ENCODE measurements at places on chromosomes 7 and 10.

DNA sequence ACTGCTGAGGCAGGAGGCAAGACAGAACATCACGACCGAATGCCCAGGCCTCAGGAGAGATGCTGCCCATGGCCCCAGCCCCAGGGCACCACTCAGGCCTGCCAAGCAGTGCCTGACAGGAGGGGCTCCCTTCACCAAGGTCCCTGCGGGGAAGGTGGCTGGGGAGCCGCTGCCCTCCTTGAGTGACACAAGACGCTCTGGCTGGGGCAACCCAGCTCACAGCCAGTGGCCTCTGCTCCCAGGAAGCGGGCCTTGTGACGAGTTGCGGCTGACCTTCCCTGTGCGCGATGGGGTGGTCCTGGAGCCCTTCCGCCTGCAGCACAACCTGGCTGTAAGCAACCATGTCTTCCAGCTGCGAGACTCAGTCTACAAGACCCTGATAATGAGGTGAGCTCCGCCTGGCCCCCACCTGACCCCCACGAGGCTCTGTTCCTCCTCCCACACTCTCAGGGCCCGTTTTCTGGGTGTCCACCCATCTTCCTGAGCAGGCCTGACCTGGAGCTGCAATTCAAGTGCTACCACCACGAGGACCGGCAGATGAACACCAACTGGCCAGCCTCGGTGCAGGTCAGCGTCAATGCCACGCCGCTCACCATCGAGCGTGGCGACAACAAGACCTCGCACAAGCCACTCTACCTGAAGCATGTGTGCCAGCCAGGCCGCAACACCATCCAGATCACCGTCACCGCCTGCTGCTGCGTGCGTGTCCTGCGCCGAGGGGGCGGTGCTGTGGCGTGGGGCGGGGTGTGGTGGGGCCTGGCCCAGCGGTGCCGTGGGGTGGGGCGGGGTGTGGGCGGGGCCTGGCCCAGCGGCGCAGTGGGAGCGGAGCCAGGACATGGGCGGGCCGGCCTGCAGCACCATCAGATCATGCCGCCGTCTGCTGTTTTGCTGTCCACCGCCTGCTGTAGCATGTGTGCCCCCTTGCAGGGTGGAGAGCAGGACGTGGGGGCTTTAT, 12.8 kb downstream of the ZMIZ2 start:
- DNase-seq: no peak

GRCh38 chr10:43284341-43284910, 17.6 kb upstream of the RASGEF1A start:
- DNase-seq: no peak

GRCh38 chr7:128453836-128454804, 1.6 kb upstream of the HILPDA start:
- no peak for DNase-seq

- no peak for DNase-seq
These were observed 20.1 kb downstream of the ZFAND4 start for GRCh38 chr10:45652511-45652910.

- DNase-seq: no peak
These were observed 206.7 kb downstream of the HDAC9 start for GRCh38 chr7:18702071-18702829.
